ENCODE measurements at places on chromosomes 4 and X.

DNA sequence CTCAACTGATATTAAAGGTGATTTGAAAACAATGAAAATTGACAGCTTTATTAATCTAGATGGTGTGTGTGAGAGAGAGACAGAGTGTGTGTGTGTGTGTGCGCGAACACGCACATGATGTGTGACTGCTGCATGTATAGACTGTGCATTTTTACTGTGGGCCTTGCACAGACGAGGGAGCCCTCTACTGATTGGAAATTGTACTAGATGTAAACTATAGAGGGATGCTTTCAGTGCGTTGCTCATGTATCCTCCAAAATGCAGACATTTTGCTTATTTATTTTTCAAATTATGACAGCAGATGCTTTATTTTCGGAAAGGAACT is 168.4 kb upstream of the GK2 start:
- peak; percentile 4 for DNase-seq

DNA sequence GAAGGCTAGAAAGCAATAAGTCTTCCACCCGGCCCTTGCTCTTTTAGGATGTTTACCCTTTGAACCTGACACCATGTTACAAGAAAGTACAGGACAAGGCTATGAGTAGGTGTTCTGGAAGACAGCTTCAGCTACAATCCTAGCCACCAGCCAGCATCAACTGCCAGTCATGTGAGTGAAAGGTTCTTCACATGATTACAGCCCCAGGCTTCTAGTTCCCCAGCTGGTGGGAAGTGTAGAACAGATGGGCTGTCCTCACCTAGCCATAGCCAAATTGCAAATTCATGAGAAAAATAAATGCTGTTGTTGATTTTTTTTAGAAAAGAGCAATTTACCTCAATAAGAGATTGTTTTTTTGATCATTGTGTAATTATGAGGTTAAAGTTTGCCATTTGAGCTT is 60.8 kb downstream of the GRXCR1 start:
- no peak for DNase-seq

GRCh38 chr4:98423009-98423408 is 161.8 kb downstream of the RAP1GDS1 start:
- DNase-seq: no peak

GRCh38 chr4:86416081-86416480 is 56.2 kb upstream of the MAPK10 start:
- DNase-seq: no peak

DNA sequence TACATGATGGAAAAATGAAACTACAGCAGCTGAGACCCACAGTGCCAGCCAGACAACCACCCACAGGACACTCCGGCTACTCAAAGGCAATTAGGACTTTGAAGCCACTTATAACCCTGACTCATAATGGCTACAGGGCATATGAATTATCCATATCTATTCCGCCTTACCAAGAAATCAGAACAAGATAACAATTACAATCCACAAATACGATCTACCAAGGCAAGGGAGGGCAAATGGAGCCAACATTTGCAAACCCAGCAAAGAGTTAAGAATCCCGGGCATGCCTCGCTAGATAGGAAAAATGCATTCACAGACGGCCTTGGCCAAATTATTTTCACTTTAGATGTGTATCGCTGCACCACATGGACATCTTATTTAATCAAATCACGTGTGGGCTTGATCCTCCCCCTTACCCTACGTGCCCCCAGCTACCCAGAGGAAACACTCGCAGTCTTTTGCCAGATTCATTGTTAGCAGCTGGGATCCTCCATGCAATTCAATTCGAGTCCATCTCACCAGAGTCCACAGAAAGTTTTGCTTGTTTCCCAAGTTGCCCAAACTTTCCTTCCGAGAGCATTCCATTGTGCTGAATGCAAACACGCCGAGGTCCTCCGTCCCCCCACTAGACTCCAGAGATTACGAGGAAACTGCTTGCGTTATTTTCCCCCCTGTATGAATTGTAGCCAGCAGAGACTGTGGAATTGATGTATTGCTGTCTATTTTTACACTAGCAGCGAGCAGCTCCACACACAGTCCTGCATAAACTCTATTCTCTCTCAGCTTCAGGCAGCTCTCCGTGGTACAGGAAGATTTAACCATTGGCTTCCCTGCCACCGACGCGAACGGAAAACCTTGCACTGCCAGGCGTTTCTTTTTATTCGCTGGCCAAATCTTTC is 1.2 kb downstream of the PPARGC1A start:
- no peak for DNase-seq

GRCh38 chrX:15751155-15751819 is 13.2 kb downstream of the CA5B start:
- no peak for DNase-seq

- no peak for DNase-seq
Measured at GRCh38 chr4:106978046-106978774, 57.9 kb downstream of the DKK2 start.

DNA sequence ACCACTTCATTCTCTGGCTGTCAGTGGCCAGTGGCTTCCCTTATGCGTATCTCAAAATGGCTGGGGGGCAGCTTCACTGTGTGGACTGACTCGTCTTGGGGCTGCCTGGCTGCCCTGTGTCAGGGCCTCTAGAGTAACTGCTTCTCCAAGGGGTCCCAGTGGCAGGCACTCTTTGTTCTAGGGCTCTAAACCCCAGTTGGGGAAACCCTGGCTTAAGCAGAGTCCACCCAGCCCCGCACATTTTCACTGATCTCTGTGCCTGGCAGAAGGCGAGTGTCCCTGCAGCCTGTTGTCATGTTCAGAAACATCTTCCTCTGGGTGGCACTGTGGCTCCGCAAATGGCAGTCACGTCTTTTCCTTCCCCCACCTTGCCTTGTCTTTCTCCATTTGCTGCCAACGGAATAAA is 59.7 kb downstream of the NBDY start:
- DNase-seq: no peak
